ENCODE measurements at places on chromosomes 5 and 9.

DNA sequence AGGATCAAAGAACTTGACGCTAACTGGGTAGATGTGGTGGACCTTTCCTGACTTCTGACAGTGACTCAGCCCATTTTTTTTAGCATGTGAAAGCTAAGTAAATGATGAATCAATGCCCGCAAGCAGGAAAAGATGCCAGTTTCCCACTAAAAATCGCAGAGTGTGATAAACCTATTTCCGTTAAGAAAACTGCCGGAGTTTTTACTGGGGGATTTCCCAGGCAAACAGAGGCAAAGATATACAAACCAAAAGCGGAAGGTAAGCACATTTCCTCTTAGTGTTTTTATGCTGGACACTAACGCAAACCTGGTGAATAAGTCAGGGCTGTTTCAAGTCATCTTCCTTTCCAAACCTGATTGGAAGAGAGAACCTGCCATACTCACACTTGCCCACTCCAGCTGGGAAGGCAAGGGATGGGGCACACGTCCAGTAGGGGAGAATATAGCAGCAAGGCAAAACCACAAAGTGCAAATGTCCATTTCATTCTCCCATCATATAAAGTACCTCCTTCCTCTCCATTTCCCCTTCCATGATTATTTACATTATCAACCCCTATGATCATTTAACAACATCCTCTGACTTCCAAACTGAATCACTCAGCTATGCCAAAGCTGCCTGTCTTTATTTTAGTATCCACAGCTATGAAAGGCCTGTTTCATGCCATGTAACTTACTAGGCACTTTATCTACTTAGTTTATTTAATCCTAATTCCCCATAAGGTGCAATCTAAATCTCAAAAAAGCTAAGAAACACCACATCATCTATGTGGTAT is 349.7 kb upstream of the RFX3 start:
- no peak for DNase-seq

DNA sequence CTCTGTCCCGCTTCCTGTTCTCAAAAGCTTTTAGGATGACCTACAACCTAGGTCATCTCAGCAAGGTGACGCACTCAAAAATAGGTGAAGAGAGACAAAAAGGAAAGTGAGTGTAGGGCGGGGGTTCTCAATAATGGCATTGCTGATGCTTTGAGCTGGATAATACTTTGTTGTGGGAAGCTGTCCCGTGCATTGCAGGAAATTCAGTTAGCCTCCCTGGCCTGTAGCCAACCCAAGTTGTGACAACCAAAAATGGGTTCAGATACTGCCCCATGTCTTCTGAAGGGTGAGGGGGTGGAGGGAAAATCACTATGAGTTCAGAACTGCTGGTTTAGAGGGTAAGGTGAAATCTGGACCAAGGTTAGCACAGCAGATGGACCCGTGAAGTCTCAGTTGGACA is 151.4 kb downstream of the MAST4 start:
- no peak for DNase-seq

- DNase-seq = no peak
These were observed 68.3 kb downstream of the SGCD start for GRCh38 chr5:156395306-156395675.

GRCh38 chr5:39775797-39776365 is 351.1 kb upstream of the DAB2 start:
- no peak for DNase-seq

GRCh38 chr5:95401626-95402025 is 10.5 kb downstream of the FAM81B start:
- DNase-seq = no peak

DNA sequence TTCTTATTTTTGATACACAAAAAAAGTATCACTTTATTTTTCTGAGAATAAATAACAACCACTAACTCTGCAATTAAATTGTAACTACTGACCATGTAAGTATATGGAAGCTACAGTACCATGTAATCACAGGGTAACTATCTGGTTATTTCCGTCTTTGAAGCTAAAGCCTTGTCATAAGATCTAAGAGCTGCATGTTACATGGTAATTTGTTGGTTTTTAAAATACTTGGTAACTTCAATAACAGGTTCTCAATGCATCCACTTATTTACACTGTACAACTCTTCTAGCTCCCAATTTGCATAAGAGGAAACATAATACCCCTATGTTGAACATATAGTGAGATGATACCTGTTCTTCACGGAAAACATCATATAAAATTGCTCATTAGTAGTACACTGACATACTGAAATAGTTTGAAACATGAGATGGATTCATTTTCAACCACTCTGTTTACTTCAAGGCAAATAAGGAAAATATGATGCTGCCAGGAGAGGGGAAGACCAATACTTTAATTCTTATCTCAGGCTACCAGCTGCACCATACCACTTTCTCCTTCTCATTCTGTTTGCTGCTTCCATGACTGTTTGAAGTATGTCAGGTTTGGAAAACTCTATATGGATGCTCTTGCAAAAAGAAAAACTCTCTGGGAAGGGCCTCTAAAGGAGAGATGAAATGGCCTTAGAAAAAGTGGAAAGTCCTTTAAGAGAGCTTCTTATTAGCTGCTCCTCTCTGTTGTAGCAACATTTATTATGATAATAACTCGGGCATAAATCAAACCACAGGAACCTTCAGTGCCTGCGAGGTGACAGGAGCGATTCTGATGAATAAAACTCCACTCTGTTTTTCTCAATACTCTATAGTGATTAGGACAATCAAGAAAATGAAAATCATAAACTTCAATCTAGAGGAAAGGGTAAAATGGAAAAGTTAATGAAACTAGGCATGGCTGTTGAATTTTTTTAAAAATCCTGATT is 150.2 kb downstream of the KIAA0825 start:
- no peak for DNase-seq

DNA sequence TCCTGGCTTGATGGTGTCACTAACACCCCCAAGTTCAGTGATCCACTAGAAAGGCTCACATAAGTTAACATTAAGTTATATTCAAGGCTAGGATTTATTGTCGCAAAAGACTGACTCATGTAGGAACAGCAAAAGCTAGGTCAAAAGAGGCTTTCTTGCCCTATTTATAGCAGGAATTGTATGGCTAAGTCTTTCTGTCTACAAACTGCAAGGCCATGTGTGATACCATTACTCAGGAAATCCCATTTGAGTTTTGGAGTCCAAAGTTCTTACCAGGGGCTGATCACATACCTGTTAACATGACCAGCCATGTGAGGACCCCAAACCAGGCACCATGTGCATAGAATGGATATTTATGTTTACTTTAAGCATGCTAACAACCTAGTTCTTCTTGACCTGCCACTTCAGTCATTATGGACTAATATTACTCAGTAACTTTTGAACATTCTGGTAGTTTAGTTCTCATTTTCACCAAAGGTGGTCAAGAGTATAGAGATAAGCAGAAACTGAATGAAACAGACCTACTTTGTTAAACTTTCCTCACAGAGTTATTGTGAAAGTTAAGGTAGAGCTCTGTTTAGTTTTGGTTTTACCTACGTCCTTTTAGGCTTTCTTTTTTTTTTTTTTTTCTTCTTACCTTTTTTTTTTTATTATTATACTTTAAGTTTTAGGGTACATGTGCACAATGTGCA is 281.1 kb downstream of the FER start:
- DNase-seq = no peak

GRCh38 chr9:81690251-81690851 is 1.0 kb upstream of the TLE1 start:
- DNase-seq = peak; percentile 46

DNA sequence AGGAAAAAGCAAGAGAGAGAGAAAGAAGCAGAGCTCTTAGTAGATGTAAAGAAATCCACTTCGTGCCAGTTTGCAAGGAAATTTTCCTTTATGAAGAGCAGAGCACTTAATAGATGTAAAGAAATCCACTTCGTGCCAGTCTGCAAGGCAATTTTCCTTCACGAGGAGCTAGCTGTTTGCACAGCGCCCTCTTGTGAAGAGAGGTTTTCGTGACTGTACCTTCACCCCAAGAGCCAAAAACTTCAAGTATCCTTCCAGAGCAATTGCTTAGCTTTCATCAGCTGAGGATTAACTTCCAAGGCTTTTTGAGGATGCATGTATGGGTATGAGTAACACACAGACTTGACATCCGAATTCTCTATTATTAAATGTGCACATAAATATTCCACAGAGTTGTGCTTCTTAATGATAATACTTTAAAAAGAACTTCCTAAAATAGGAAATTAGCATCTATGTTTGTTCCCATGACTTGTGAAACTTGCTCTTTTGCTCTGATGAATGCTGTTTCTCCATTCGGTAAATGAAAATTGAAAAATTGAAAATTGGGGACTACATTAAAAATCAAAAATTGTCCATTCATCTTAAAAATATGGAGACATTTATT is 525.6 kb downstream of the PDE4D start:
- peak; percentile 50 for DNase-seq

DNA sequence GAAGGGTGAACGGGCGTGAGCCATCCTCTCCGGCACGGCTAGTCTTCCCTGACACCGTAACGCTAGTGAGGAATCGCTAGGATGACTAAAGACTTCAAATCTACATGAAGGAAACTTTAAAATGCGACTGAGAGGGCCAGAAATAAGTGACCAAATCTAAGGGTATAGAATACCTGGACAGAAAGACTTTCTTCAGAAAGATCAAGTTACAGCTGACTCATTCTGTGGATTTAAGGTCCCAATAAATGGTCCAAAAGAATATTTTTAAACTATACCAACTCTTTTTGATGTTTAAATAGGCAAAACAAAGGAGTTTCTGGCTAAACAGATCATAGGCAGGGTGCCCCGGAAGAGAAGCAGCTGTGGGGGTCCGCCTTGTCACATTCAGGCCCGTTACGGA is 38.9 kb upstream of the CEP72 start:
- no peak for DNase-seq

DNA sequence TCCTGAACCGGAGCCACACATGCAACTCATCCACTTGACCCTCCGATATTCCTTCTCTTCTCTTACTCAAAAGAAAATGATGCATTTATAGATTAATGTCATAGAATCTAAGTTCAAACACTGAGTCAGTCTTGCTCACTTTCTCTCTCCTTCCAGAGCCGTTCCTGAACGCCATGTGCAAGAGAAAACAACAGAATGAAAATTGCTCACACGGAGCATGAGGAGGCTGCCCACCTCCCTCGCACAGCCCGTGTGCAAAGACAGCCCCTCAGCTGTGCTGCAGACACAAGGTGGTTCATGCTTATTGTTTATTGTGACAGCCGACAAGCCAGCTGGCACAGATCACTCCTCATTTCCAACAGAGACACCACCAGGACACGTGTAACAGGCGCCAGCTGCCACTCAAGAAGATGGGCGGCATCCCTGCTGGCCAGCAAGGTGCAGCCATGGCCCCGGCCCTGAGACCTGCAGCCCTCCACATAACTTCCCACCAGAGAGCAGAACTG is 290.8 kb downstream of the GLIS3 start:
- no peak for DNase-seq

DNA sequence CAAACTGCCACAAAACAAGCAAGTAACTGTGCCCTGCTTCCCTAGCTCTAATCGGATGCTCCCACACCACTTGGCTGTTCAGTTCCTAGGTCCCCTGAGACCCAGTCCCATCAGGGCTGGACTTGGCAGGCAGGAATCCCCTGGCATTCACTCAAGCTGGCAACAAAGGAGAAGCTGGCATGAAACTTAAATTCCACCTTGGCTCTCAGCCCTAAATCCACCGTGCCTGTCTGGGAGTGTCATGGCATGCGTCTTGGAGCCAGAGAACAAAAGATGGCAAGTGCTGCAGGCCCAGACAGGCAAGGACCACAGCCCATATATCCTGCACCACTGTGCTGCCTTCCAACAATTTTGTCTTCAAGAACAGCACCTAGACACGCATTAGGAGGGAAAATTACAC is 38.2 kb downstream of the ETF1 start:
- no peak for DNase-seq

- DNase-seq = no peak
These were observed 82.4 kb downstream of the SNCAIP start for GRCh38 chr5:122394284-122394930.
